ENCODE measurements at places on chromosomes 3 and 15.

DNA sequence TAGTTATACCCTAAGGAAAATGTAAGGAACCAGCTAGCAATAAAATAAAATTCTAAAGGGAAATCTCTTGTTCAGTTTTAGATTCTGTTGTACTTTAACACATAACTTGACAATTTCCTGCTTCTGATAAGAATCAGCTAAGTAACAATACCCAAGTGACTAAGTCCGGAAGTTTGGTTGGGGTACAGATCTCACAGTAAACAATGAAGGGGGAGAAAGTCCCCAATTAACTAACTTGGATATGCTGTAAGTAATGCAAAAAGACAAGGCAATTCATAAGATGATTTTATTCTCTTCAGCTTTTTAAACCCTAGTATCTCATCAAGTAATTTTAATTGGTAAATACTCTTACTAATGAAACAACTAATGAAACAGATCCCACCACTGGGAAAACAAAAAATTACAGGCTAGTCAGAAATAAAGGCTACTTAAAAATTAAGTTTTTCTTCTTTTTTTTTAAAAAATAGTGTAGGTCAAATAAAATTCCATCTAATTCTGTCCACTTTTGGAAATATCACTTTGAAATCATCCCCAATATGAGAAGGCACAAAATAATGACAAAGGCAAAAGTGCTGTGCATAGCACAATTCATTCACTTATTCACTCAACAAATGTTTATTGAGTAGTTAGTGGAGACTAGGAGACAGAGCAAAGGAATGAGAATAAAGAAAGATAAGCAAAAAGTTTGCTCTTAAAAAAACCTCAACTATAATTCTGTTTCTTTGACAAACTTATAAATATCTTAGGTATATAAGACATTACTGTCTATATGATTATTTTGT lies 37.8 kb upstream of the IL20RB start:
- DNase-seq = no peak

DNA sequence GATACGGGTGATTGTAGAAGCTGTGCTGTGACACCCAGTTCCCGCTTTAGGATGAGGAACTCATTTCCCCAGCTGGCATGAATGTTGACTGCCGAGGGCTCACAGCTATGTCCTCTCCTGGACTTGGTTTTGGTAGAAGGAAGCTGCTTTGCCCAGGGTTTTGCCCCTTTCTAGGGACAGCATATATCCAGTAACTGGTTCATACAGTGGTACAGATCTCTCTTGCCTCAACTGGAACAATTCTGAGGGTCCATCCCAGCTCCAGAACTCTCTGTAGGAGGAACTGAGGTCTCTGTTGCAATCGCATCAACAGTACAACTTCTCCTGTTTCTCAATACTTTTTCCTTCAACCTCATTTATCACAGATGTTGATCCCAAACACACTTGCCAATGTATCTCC lies 54.5 kb upstream of the FNDC3B start:
- DNase-seq = no peak

GRCh38 chr15:83462953-83463433 lies 15.9 kb downstream of the SH3GL3 start:
- DNase-seq = no peak

- DNase-seq = no peak
Measured at GRCh38 chr15:23671481-23671880, 15.6 kb downstream of the NDN start.

DNA sequence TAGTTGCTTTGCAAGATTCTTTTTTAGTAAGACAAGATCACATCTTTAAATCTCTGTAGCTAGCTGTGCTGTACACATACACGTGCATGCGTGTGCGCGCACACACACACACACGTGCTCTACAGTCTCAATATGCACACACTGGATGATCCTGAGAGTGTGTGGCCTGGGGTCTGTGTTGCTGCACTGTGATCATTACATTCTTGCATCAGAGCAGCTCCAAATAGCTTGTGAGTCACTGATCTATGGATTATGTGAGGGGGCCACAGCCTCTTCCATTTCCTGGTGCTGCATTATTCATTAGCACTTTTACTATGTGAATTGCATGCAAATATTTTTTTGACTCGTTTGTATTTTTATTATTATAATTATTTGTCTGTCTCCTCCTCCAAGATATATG lies 34.6 kb downstream of the MCTP2 start:
- no peak for DNase-seq

GRCh38 chr15:61426466-61426865 lies 197.4 kb upstream of the RORA start:
- DNase-seq = no peak

GRCh38 chr3:66789580-66790237 lies 208.4 kb upstream of the KBTBD8 start:
- DNase-seq = no peak

GRCh38 chr3:189099031-189099471 lies 72.7 kb upstream of the TPRG1 start:
- DNase-seq = no peak

- DNase-seq = no peak
Measured at GRCh38 chr3:180059356-180059755, 22.6 kb upstream of the PEX5L start.

Data from occipital lobe (tissue), 3 donors.